T-helper 2 cell treated with Interferon-gamma antibody and Interleukin-4, amounts not matched to agents 5 μg/mL and 100 μg/mL, for 36 hours (primary cell): ENCODE measurements at places on chromosomes 11 and 22.

DNA sequence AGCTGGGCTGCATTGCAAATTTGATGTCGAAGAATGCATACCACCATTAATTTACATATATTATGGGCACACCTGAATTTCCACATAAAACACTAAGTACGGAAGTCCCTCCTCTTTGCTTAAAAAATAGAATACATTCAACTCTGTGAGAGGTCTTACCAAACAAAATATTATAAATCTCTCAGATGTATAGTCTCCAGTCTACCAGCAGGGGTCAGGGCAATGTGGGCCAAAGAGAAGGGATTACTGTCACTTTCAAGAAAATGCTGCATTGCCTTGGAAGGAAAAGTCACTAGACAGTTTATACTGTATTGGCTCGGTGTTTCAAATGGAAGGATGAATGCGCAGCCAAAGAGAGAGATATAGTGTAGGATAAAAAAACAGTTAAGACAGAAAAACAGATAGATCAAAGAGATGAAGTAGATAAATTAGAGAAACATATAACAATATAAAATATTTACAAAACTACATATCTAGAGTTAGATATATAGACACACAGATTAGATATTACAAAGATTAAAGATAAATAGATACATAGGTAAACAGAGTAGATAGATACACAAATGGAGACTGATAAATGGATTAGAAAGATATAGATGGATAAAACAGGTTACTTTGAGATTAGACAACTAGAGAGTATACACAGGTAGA, 20.9 kb downstream of the SERGEF start:
- H3K27me3 ChIP-seq = no peaks in the 10 kb centered on the region
- no peak overlapping the region for H3K27ac ChIP-seq
- peak; percentile 32 for DNase-seq
- peaks cover 2% of the 10 kb centered on the region for H3K4me1 ChIP-seq

- no peak overlapping the region for H3K27ac ChIP-seq
- H3K36me3 ChIP-seq = peaks cover 5% of the 10 kb centered on the region
- no peak overlapping the region for H3K4me3 ChIP-seq
- H3K27me3 ChIP-seq = no peaks in the 10 kb centered on the region
- no peaks in the 10 kb centered on the region for H3K4me1 ChIP-seq
These were observed 8.8 kb upstream of the MED17 start for GRCh38 chr11:93775289-93775688.

DNA sequence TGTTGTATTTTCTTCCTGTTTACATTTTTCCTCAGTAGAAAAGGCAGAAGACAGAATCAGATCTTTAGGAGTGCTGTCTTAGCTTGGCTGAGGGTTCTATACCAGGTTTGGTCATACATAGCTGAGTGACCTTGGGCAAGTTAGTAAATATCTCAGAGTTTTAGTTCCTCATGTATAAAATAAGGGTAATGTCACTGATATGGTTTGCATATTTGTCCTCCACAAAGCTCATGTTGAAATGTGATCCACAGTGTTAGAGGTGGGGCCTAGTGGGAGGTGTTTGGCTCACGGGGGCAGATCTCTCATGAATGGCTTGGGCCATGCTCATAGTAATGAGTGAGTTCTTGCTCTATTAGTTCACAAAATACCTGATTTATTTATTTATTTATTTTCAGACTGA, 7.5 kb upstream of the HTR3A start:
- peaks cover 2% of the 10 kb centered on the region for H3K27me3 ChIP-seq
- H3K4me1 ChIP-seq = no peaks in the 10 kb centered on the region
- no peak overlapping the region for H3K4me3 ChIP-seq
- DNase-seq = no peak
- no peaks in the 10 kb centered on the region for H3K36me3 ChIP-seq

GRCh38 chr11:76610371-76610770, 60.2 kb downstream of the LRRC32 start:
- no peaks in the 10 kb centered on the region for H3K27me3 ChIP-seq
- peaks cover 7% of the 10 kb centered on the region for H3K4me1 ChIP-seq
- H3K4me3 ChIP-seq = no peak overlapping the region
- no peak for DNase-seq

DNA sequence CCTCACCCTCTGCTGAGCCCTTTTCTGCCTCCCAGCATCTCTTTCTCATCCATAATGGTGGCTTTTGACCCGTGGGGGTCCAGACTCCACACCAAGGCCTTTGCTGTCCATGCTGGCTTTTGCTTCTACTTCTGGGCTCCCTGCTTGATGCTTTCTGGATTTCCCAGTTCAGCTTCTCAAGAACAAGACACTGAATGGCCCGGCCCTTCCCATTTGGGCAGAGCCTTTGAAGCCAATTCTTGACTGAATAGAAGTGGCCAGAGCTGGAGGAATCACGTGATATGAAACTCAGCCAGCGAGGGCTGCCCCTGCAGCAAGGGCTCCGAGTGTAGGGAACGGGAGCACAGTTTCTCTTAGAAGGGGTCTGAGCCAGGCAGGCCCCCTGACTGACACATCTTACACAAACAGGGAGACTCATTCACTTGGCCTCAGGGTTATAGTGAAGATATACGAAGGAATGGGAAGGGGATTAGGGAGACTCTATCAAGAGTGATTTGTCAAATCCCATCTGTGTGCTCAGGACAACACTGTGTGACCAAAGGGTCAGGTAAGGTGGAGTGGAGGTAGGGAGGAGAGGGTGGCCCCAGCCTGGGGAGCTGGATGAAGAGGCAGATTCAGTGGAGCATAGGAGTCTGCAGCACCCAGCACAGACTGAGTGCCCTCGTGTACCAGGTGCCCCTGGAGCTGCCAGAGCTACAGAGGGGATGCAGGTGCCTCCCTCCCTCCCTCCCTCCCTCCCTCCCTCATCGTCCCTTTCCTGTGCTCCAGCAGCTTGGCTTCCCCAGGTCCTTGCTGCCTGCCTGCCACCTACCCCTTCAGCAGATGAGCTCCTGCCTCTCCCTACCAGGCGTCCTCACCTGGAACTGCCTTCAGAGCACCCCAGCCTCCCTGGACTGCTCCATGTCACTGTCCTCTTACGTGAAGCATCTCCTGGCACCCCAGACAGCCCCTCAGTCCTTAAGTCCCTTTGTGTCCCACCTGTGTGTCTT, 106.0 kb downstream of the TRIM29 start:
- H3K27me3 ChIP-seq = no peaks in the 10 kb centered on the region
- no peak overlapping the region for H3K27ac ChIP-seq
- no peak overlapping the region for H3K4me3 ChIP-seq
- H3K36me3 ChIP-seq = no peaks in the 10 kb centered on the region
- no peak for DNase-seq
